Stimulated activated CD4-positive, alpha-beta T cell treated with anti-CD3 and anti-CD28 coated beads, Interleukin-4, amount 100 ng/mL, for 48 hours (primary cell): ENCODE measurements at places on chromosomes 13 and 19.

GRCh38 chr13:113860665-113861432 lies 3.0 kb downstream of the GAS6 start:
- DNase-seq = no peak

GRCh38 chr19:19459073-19459472 lies 53.6 kb downstream of the GATAD2A start:
- DNase-seq = no peak

DNA sequence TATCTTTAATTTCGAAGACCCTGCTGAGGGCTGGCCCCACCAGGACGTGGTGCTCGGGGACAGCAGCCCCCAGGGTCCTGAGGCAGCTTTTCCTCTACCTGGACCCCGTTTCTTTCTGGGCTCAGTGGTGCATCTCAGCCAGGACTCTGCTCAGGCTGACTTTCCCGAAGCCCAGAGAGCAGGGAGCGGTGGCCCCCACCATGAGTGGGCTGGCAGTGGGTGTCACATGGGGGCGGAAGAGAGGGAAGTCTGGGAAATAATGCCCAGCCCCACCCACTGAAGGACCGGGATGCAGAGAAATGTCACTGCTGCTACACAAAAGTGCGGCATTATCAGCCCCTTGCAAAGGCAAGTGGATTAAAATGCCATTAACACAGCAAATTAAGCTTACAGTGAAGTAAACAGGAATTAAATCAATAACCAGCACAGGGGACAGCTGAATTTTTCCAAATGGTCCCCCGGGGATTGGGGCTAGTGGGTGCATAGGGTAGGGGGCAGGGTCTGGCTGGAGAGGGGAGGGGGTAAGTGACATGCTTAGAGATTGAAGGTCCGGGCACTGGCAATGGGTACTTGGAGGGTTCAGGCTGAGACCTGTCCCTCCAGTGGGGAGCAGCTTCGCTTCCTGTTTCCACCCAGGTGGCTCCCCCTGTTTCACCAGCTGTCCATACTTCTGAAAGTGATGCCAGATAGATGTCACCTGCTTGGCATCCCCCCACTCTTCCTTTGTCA lies 177.3 kb downstream of the URI1 start:
- no peak for DNase-seq

DNA sequence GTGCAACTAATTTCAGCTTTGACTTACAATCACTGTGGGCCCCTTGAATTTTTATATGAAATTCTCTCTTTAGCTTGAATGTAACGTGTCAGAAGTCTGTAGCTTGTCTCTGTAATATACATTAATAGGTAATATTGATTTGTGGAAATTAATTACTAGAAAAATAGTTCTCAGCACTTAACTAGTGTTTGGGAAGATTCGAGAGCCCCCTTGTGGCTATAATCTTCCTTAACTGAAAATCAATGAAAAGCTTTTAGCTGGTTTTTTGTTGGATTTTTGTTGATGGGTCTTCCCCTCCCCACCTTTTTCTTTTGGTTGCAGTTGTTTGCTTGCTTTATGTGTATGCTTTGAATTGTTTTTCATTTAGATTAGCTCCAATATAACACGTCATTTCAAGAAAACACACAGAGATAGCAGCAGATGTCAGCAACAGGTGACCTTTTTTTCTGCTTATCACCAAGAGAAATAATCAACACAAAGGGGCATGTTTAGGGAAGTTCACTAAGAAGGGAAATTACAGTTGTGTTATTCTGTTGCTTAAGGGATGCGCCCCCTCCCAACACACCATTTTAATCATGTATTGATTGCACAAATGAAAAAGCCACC lies 176.8 kb downstream of the OXGR1 start:
- no peak for DNase-seq

GRCh38 chr13:99459099-99459850 lies 42.0 kb upstream of the TM9SF2 start:
- DNase-seq = no peak

GRCh38 chr13:30659980-30660379 lies 42.3 kb downstream of the USPL1 start:
- no peak for DNase-seq

- DNase-seq = peak; percentile 37
These were observed 54.7 kb downstream of the ZNF787 start for GRCh38 chr19:56066152-56067023.

- DNase-seq = no peak
These were observed at the start of gene ZNF560 for GRCh38 chr19:9498183-9498902. ZNF560 (minus strand) TSS chr19:9498616; CDS start chr19:9475313, 23,303 bp downstream.

DNA sequence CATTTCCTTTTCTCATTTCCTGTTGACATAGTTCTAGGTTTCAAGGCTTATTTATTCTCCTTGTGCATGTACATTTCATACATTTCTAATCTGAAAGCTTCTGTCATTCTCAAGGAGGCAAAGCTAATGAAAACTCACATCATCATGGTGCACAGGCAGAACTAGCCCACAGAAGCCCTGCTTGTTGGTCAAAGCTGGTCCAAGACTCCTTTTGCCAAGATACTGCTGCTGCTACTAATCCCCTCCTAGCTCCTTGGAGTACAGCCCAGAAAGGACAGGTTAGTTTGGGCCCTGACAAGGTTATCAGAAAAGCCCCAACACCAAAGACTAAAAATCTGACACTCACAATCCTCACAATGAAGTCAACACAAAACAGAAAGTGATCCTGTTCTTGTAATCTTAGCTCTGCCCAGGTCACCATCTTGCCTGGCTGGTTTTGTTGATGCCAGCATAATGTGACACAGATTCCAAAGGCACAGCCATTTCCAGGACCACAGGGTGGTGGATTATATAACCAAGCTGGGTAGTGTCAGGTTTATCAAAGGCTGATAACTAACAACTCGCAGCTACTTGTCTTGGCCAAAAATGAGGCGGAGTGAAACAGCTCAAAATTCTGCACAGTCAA lies 417.4 kb downstream of the NDFIP2 start:
- DNase-seq = no peak

DNA sequence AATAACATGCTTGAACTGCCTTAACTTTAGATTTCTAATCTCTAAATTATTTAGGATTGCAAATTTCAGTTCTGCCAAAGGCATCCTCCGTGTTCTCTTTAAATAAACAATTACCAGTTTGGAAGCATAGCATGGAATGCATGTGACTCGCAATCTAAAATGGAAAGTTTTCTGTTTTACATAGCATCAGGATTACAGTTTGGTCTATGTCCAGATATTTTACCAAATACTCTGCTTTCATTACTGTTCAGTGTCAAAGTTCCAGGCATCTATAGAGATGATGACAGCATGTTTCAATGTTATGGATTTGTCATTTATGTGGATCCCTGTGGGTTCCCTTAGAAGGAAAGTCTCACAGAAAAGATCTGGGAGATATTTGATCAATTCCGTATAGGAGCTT lies 16.8 kb downstream of the FLT1 start:
- no peak for DNase-seq

DNA sequence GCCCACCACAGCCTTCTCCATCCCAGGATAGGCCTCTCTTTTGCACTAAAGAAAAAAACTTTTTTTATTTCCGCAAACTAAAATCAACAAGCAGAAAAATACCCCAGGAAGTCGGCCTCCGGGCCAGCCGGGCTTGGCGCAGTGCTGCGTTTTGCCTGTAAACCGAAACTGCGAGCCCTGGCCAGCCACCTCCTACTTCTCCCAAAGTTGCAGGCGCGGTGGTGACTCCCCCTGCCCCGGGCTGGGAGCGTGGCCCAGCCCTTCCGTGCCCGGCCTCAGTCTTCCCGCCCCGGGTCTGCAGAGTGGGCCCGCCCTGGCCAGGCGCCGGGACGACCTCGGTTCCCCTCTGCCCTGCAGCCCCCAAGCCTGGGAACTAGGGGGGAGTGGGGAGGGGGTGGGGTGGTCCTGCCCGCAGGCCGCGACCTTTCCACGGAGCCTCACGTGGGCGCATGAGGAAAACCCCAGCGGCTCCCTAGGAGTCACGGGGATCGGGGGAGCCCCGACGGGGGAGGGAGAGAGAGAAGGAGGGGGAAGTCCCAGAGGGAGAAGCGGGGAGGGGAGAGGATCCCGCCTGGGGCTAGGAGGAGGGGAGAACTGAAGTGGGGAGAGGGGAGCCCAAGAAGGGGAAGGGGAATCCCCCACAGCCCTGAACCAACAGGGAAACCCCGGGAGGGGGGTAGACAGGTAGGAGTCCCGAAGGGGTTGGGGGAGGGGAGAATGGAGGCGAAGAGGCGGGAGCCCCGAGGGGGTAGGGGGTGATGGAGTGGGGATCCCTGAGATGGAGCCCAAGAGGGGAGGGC lies 3.0 kb downstream of the GADD45B start:
- no peak for DNase-seq

GRCh38 chr13:110334256-110334655 lies 27.2 kb downstream of the COL4A2 start:
- DNase-seq = no peak

- DNase-seq = no peak
These were observed 481 bp downstream of the ALOX5AP start for GRCh38 chr13:30735872-30736175.

GRCh38 chr13:70333752-70334151 lies 225.5 kb upstream of the KLHL1 start:
- no peak for DNase-seq

DNA sequence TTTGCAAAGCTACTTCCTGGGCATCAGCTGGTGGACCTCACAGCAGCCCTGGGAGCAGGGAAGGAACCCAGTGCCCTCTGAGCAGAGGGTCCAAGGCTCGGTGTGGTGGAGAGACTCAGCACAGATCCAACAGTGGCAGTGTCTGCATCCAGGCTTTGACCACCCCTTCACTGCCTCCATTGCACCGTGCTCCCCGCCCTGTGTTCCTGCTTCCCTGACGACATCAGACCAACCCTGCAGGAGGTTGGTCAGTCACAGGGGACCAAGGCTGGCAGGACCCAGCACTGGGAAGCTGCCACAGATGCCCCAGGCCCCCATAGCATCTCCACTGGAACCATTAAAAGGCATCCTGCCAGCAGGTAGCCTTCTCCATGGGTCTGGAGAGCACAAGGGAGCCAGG lies 7.8 kb upstream of the VSTM2B start:
- no peak for DNase-seq

GRCh38 chr19:19615086-19615485 lies 3.4 kb downstream of the PBX4 start:
- DNase-seq = no peak
